ENCODE measurements at places on chromosomes 3 and 15.

GRCh38 chr3:12644331-12644937, 19.5 kb downstream of the RAF1 start:
- no peak for DNase-seq

DNA sequence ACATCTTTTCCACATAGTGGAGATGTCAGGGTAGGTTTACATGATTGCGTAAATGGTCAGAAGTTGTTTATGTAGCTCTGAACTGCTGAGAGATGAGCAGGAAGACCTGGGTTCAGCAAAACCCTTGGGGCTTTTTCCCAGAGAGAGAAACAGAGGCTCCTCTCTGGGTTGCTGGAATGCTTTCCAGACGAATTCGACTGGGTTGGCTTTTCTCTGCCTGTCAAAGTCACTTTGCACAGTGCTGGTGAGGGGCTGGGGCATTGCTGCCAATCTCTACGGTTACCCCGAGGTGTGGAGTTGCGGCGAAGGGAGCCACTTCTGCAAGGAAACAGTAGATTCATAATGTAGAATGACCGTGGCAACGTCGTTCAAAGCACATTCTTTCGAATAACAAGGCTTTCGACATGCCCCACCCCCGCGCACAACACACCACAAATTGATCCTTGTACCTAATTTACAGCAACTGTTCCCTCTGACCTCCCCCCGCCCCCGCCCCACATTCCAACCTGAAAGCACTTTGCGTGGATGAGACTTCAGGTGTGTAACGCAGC, 950 bp upstream of the CNTN4 start:
- DNase-seq: no peak

GRCh38 chr15:98330692-98331435, 317.5 kb upstream of the IGF1R start:
- DNase-seq: no peak

DNA sequence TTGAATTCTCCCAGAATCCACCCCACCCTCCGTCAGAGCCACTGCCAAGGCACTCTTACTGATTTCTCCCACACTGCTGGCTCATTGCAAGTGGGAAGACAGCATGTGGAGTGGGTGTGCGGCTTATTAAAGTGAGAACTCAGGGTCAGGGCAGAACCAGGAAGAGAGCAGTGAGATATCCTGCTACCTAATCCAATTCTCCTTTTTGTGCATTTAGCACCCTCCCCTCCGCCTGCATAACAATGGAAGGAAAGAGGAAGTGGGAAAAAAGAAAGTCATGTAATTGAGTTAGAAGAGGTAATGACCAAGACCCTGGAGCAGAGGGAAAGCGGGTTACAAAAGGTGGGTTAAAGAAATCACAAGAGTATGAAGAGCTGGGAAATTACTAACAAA, 27.8 kb upstream of the PIK3CB start:
- DNase-seq: no peak

DNA sequence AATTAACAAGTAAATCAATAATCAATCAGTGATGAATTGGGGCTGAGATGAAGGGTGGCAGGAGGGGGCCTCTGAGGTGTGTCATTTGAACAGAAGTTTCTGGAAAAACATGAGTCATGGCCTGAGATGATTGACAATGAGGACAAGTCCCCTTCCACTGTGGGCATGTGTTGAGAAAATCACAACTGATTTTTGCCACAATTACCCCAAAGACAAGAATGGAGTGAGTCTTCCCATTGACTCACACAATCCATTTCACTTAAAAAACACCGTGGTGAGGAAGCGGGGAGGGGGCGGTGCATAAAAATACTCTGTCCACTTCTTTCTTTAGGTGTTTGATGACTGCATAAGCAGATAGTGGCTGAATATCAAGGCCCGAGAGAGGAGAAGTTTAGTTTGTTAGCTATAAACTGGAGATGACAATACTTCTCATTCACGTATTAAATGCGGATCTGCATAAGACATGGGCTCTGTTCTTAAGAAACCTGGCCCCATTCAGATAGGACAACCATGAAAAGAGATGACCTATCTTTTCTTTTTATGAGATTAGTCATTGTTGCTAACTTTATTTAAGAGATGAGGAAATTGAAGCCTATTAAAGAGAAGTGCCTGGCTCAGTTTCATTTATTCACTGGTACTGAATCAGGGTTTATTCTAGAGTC, 34.7 kb downstream of the SHC4 start:
- DNase-seq: peak; percentile 18

GRCh38 chr3:29936054-29936453, 655.2 kb downstream of the RBMS3 start:
- DNase-seq: no peak

- DNase-seq: no peak
These were observed 53.1 kb upstream of the FAM3D start for GRCh38 chr3:58719684-58720083.

DNA sequence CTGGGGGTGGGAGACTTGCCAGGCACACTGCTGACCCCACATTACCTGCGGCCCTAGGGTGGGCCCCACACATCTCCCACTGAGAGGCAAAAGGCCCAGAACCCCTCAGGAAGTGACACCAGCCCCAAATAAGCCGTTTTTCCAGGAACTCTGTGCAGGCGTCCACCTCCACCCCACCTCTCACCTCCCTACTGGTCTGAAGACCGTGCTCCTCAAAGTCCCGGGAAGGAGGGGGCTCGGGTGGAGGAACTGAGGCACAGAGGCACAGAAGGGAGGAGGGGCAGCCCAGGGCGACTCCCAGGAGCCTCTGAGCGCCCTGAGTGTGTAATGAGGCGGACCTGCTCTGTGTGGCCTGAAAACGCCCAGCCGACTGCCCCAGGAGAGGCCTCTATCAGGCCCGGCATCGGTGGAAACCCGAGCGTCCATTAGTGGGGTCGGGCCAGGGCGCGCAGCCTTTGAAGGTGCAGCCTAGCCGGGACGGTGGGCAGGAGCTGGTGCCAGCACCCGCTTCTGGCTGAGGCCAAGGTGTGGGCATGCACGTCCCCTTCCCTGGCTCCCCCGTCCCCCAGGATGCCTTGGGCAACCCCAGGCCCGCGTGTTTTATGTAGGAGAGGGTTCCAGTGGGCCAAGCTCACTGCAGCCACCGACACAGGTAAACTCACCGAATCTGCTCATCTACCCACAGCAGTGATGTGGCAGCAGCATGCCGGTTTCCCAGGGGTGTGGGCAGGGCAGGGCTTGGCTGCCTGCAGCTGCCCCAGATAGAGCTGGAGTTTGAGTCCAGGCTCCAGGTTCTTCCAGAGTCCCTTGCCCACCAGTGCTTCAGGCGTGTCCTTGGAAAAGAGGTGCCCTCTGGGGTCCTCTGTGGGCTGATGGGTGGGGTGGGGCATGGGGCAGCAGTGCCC, 55.8 kb downstream of the DNAJB8 start:
- no peak for DNase-seq

GRCh38 chr15:85044251-85044853, 62.7 kb downstream of the PDE8A start:
- DNase-seq: no peak

DNA sequence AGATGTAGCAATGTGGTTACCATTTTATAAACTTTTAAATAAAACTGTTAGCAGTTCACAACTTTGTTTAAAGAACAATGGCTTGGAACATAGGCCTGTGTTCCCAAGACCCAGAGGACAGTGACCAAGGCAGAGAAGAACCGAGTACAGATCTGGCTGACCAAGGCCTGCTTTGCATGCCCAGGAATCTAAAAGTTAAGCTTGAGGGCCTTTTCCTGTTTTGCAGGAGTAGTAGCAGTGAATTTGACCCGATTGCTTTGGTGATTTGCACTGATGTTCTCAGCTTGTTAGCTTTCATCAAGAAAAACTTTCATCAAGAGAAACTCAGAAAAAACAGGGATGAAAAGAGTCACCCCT, 9.9 kb downstream of the FILIP1L start:
- DNase-seq: no peak

DNA sequence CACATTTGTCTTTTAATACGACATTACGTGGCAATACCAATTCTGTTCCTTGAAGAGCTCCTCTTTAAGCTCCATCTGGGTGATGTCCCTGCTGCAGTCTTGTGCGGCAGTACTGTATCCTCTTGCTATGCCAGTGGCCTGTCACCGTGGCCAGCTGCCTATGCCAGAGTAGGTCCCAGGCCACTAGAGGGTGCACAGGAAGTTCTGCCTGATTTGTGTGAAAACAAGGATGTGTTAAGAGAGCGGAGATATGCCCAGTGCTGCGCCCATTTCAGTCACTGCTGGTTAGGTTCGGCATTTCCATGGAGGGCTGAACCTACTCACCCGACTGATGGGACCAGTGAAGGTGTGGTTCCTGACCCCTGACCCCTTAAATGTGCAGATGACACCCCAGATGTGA, 25.2 kb downstream of the NIPA1 start:
- DNase-seq: no peak

DNA sequence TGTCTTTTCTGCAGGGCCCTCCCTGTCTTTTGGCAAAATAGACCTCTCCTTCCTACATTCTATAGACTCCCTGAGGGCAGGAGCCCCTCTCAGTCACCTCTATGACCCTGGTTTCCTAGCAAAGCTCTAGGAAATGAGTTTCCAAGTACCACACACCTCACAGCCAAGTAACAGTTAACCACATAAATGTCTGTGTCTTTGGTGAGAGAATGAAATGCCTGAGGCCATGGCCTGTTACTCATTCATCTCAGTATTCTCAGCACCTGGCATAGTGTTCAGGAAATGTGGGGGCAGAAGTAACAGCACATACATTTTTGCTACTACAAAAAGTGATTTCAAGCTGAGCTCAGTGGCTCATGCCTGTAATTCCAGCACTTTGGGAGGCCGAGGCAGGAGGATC, 21.0 kb downstream of the RFT1 start:
- DNase-seq: no peak

GRCh38 chr15:77717333-77717990, 84.8 kb upstream of the LINGO1 start:
- no peak for DNase-seq

DNA sequence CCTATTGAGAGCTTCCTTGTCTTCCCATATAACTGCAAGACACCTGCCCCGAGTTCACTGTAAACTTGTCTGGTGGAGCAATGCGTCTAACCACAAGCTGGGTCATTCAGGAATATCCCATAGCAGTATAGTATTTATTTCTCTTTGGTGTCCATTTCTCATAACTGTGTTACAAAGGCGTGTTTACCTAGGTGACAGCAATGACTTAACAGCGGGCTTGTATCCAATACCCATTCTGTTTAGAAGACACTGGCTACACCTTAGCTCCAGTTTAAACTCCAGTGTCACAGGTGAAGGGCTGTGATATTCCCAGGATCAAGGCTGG, 24.3 kb downstream of the ATP10A start:
- no peak for DNase-seq

- DNase-seq: no peak
These were observed 1.7 kb downstream of the TIPARP start for GRCh38 chr3:156675830-156676767.

- DNase-seq: no peak
These were observed 100.9 kb upstream of the CRBN start for GRCh38 chr3:3280396-3280795.

DNA sequence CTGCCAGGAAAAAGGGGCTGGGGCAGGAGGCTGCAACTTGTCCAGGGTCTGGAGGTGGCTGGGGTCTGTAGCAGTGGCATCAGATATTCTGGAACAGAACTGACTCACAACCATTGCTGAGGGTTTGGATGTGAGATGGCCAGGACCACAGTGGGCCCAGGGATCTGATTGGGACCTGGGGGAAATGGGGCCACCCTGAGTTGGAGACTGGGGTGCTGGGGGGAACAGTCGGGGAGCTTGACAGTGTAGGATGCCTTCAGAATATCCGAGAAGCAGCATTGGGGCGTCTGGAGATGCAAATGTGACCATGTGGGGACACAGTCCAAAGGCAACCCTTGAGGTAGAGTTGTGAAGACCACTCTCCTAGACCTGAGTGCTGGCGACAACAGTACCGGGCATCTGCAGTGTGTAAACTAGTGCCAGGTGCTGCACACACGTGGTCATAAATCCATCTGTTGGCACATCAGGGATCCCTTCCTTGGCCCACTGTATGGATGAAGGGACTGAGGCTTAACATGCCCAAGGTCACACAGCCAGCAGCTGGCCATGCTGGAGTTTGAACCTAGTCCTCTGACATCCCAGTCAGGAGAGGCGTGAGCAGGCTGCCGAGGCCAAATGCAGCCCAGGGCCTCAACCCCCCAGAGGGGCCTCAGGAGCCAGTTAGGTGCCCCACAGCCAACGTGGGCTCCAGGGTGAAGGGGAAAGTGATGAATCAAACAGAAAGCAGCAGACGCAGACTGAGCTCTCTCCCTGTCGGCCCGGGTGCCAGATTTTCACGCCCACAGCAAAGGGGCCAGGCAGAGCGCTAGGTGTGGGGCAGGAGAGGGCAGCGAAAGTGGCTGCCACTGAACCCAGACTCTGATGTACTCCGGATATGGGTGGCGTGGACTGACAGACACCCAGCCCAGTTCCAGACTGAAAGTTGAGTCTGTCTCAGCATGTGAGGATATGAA, 18.8 kb downstream of the HEMK1 start:
- DNase-seq: peak; percentile 82

- DNase-seq: no peak
These were observed 37.7 kb downstream of the MUC4 start for GRCh38 chr3:195773956-195774537.

- DNase-seq: no peak
These were observed 454.6 kb downstream of the FOXP1 start for GRCh38 chr3:71128961-71129360.

- DNase-seq: no peak
These were observed 925 bp upstream of the PSTPIP1 start for GRCh38 chr15:76994001-76994400.

- DNase-seq: no peak
These were observed 246.2 kb downstream of the FAM43A start for GRCh38 chr3:194931865-194932264.

DNA sequence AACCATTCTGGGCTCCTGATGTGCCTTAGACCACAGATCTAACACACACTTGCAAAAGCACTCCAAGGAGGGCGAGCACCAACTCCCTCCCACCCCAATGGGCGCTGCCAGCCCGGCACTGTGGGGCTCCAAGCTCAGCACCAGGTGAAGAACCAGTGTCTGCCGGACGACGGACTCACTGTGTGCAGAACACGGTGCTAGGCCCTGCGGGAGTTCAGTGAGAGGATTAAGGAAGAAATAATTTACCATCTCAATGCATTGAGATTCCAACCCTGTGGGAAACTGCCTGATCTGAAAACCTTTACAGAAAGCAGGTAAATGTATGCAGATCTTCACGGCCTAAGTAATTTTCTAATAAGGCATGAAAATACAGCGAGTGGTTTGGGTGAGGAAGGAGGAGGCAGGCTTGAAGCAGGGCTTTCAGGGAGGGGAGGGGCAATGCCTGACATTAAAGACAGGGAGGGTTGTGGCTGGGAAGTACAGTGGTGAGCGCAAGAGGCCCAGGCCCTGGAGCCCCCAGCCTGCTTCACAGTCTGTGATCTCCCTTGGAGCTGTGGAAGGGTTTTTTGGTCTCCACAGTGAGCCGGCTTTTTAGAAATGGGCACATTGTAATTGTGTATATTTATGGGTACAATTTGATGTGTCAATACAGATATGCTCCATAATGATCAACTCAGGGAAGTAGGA, 35.6 kb upstream of the CHRNB4 start:
- no peak for DNase-seq

- no peak for DNase-seq
These were observed 232.6 kb upstream of the LRTM1 start for GRCh38 chr3:55160241-55160983.

GRCh38 chr3:133394561-133395311, 5.1 kb upstream of the BFSP2 start:
- no peak for DNase-seq

GRCh38 chr3:190058521-190059241, 62.0 kb downstream of the P3H2 start:
- DNase-seq: no peak

Measured in stimulated activated CD8-positive, alpha-beta memory T cell treated with anti-CD3 and anti-CD28 coated beads, Interleukin-4, amount 100 ng/mL, for 24 hours (primary cell).